ENCODE measurements at places on chromosomes 5 and 9. TPM values are rescaled to one million over a fixed set of nuclear protein-coding genes. Genes with fewer than 3 reads are reported as not detected.

SLC22A4 gene
- 1.3 TPM for total RNA-seq

APBA1 gene
- 0.51 TPM for total RNA-seq

PCDHA1 gene
- total RNA-seq = not detected

NMUR2 gene
- not detected for total RNA-seq

DNA sequence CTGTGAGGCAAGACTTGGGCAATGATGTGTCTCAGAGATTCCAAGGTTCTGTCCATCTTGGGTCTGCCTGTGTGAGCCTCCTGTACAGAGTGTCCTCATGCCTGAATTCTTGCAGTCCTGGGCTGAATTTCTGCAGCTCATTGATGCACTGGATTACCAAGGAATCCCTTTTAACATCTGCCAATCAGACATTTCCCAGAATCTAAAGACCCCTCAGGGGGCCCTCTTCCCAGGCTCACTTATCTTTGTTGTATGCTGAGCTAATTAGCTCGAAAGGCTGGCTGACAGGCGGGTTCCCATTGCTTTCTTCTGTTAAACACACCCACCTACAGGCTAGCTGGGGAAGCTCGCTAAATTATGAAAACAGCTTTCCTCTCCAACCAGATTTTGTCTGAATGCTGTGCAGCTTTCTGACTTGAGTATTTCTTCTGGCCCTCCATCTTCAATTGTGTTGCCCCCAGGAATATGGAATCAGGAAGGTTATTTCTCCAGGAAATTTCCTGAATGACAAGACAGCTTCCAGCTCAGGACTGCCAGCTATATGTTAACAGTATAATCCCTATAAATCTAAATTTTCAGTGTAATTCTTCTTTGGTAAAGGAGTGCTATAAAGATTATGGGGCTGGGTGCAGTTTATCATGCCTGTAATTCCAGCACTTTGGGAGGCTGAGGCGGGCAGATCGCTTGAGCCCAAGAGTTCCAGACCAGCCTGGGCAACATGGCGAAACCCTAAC, at the start of gene LIX1:
TSS of gene LIX1 (minus strand) at position 91 of the 734 bp plus-strand sequence. CDS start at position 56, 35 bp downstream.
- DNase-seq = peak; percentile 43

- no peak for DNase-seq
These were observed 59.1 kb downstream of the DEPDC1B start for GRCh38 chr5:60640901-60641300.

DNA sequence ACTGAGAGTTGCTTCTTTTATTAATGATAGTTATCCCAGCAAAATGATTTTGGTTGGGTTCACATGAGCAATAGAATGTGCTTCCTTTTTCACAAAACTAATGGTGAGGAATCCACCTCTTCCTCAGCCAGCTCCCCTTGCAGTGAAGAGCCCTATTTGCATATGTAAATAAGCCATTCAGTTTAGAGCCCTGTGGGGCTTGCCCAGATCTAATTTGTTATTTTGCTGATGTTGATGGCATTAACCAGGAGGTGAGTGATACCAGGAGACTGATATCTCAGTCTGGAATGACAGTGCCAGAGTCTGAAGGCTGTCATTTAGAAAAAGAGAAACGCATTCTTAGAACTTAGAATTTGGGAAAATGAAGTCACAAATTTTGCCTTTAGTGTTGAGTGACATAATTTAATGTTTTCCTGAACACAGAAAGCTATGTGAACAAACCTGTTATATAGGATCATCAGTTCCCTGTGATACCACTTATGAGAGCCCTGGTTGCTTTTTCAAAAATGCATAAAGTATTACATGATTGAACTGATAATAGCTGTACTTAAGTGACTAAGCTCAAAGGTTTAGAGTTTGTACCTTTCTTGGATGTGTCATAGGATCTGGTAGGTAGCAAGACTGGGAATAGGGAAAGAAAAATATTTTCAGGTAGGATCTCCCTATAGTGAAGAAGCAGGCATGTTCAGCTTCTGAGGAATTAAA, 271.6 kb downstream of the MAST4 start:
- DNase-seq = no peak

DNA sequence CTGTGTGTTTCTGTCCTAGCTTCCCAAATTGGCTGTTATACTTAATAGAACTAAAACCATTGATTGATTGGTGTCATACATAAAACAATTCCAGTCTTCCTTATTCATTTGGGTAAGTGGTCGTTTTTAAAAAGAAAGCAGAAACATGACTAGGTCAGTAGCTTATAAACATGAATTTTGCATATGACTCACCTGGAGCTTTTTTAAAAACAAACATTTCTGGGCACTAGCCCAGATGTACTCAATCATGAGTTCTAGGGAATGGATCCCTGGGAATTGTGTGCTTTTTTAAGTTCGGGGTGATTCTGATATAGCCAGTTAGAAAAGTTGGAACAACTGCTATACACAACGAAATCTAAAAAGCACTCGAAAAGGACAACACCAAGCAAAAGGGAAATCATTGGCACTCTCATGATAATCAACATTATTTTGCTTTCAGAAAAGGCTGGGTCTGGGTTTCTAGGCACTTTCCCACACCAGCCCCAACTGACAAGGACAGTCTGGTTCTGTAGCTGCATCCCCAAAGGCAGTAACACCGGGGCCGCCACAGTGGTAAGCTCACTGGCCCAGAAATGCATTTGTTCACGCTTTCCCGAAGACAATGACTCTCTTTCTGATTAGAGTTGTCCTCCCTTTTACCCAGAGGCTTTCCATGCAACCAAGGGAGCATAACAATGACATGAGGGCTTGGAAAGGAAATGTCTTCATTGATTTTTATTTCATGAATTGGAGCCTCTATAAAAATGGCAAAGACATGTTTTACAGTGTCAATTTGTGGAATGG, 664.9 kb upstream of the WWC1 start:
- no peak for DNase-seq

ORM1 gene
- total RNA-seq = not detected

DNA sequence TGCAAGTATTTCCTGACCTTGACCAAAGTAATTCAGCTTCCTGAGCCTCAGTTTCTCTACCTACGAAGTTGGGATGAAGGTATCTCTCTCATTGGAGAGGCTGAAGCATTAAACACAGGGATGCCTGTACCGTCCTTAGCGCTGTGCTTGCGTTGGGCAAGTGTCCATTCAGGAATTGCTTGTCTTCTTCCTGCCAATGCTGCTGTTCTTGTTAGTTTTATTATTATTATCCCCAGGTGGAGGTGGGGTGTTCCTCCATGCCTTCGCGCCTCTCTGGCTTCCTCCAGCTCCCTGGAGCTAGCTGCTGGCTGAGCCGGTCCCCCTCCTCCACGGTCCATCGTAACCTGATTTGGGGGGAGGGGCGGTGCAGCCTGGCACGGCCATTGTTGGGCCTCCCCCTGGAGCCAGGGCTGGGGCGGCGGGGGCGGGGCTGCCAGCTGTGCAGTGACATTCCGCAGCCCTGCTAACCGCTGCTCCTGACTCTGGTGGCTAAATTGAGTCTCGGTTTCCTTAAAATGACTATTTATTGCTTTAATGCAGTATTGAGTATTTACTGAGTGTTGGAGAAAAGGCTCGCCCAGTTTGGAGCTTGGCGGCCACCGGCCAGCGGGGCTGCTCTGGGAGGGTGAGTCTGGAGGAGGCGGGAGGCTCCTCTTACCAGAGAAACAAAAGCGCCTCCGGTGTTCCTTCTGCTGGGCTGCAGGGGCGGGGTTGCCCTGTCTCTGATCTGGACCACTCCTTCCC, 51.3 kb downstream of the LMX1B start:
- no peak for DNase-seq

DNA sequence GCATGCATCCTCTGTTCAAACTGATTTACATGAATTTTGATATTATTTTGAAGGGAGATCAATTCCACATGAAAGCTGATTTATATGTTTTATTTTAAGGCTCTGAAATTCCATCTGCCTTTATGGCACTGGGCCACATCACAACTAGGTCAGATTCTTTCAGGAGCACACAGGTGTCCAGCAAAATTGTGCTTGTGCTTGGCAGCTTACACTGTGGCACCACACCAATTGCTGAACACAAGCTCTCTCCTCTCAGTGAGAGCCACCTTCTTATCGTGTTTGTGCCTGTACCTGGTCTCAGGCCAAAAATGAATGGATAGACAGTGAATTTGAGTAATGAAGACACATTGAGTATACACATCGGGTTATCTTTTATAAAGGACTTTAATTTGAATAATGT, 200.4 kb downstream of the CDH10 start:
- DNase-seq = no peak

FCN2 gene
- total RNA-seq = not detected

GRM6 gene
- not detected for total RNA-seq

- no peak for DNase-seq
These were observed 317.1 kb downstream of the KCTD16 start for GRCh38 chr5:144487761-144488160.

- DNase-seq = no peak
These were observed 309.7 kb downstream of the NSG2 start for GRCh38 chr5:174355208-174355612.

SET gene
- total RNA-seq = 578 TPM

DNA sequence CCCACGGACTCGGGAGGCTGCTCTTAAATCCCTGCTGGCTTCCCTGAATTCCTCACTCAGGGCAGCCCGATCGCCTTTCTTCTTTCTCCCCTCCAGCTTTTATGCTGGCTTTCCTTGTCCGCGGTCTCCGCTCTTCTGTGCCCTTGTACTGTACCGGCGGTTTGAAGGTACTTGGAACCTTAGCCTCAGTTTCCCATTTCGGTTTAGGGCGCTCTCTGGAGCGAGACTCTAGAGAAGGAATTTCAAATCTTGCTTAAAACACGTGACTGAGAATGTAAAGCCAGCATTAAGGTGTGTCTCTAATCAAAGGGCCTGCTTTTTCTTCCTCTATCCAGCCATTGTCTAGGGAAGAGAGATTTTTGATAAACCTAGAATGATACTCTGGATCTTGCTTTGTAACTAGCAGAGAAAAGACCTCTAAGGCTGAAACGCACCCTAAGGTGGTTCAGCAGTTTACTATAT, 650 bp downstream of the GPR107 start:
- DNase-seq = no peak

- no peak for DNase-seq
These were observed 20.1 kb downstream of the FBXL17 start for GRCh38 chr5:108361771-108362170.

DNA sequence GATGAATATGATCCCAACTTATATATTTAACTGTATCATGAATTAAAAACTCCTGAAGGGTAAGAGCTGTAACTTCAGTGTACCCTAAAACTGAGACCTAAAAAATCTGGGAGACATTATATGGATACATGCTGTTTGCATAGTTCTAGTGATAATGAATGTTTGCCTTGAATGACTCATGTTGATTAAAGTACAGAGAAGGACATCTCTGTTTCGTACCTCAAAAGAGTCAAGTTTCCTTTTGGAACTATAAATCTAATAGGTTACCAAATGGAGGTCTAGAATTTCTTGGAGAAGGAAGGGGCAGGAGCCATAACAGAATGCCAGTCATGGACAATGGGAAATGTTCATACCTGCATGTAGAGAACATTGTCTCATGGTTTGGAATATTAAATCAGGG, 168.1 kb downstream of the SNCAIP start:
- no peak for DNase-seq

DNA sequence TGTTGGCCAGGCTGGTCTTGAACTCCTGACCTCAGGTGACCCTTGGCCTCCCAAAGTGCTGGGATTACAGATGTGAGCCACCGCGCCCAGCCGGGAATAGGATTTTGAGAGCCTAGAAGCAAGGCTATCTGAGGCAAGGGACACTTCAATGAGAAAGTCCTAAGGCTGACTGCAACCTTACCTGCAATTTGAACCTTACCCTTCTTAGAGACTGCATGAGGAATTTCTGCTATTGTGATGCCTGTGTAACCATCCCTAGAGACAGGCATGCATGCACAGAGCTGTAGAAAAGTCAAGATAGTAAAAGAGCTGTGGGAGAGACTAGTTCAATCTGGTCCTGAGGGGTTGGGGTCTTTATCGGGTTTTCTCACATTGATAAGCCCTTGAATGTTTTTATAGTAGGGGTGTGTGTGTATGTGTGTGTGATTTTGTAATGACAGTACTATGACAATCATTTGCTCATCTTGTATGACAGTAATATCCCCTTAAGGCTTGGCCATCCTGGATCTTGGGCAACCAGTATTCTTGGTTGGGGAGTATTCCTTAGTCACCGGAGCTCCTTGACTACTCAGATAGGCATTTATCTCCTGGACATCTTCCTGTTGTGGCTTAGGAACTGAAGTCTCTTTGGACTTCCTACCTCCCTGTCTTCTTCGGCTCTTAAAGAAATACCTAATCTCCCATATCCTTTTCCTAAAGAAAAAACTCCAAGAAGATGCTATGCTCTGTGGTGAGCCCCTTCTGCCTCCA, 11.2 kb downstream of the DNAJB5 start:
- no peak for DNase-seq

GRCh38 chr5:108505608-108506007, 123.7 kb upstream of the FBXL17 start:
- DNase-seq = no peak

SPATA31A3 gene
- not detected for total RNA-seq

FST gene
- 0.36 TPM for total RNA-seq

DNA sequence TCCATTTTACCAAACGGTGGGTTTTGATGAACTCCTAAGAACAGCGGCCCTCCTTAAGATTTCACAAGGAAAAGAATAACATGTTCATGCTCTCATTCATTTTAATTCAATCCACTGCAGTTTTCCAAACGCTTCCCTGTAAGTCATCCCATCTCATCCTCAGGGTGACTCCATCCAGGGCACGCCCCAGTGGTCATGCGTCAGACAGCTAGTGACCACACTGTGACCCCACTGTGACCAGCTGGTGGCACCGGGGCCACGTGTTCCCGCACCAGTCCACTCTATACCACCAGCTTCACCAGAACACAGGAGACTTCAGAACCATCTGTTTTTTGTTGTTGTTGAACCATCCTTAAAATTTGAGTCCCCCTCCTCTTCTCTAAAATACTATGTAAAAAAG, 14.3 kb downstream of the ATPSCKMT start:
- DNase-seq = no peak

GRCh38 chr9:97447001-97447400, 35.1 kb downstream of the TDRD7 start:
- no peak for DNase-seq

PCDHGA10 gene
- total RNA-seq = 0.07 TPM

HMGCR gene
- 57.7 TPM for total RNA-seq

- DNase-seq = no peak
These were observed 4.5 kb downstream of the RPS6 start for GRCh38 chr9:19375538-19375937.

DNA sequence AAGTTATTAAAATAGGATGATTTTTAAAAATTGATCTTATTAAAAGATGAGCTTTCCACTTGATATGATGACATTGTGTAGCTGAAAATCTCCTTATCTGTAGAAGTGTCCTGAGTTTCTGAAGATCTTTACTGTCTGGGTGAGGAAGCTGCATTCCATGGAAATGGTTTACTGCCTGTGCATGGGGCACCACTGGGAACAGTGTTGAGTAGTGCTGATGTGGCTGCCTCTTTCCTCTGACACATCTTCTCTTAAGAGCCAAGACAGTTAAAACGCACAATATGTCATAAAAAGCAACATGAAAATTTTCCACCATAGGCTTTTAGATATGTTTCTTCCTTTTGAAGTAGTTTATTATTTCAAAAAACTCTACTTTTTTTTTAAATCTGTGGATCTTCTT, 24.6 kb downstream of the SECISBP2 start:
- DNase-seq = no peak

PCDHA9 gene
- total RNA-seq = not detected

IFNA13 gene
- not detected for total RNA-seq
